Thyroid gland (tissue), 4 donors: ENCODE measurements at places on chromosomes 4 and X. TPM values are rescaled to one million over a fixed set of nuclear protein-coding genes. Genes with fewer than 3 reads are reported as not detected.

The RAB33A gene
- 0.81 TPM for total RNA-seq

The WAS gene
- total RNA-seq, result 1.4 TPM

The PCSK1N gene
- 1.5 TPM for total RNA-seq

The DOK7 gene
- 2.7 TPM for total RNA-seq

The EXOC1 gene
- total RNA-seq, result 32.9 TPM

The GALNT7 gene
- 38.2 TPM for total RNA-seq

The UGT2A3 gene
- not detected for total RNA-seq

The MAGEB1 gene
- total RNA-seq, result not detected

The MXRA5 gene
- 48.1 TPM for total RNA-seq

The LRIT3 gene
- total RNA-seq, result 0.33 TPM

The MTMR8 gene
- 2.9 TPM for total RNA-seq

The TMEM31 gene
- not detected for total RNA-seq

The MAPK10 gene
- 78.2 TPM for total RNA-seq

- no peaks in the 10 kb centered on the region for H3K4me1 ChIP-seq
- no peak overlapping the region for H3K27ac ChIP-seq
- no peak for DNase-seq
- H3K27me3 ChIP-seq, result no peaks in the 10 kb centered on the region
- no peaks in the 10 kb centered on the region for H3K36me3 ChIP-seq
Observed at GRCh38 chrX:71846429-71846828, 64.2 kb upstream of the NHSL2 start.

GRCh38 chr4:184100297-184100885, 117.3 kb downstream of the ENPP6 start:
- H3K4me1 ChIP-seq, result no peaks in the 10 kb centered on the region
- no peaks in the 10 kb centered on the region for H3K27me3 ChIP-seq
- no peak overlapping the region for H3K4me3 ChIP-seq
- peak; percentile 48 for DNase-seq
- H3K27ac ChIP-seq, result no peak overlapping the region
- no peaks in the 10 kb centered on the region for H3K36me3 ChIP-seq

DNA sequence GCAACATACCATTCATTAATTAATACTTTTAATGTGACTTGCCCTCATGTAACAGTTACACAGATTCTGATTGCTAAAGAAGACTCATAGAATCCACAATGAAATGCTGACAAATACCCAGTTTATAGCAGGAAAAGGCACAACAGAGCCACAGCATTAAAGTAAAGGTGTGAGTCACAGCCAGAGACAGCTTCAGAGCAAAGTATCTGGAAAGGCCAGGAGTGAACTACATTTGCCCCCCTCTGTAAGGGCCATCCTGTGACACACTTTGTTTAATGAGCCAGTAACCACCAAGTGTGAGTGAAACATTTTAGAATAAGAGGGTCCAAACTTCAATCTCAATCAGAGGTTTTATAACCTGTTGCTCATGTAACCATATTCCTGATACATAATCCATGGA, 133.8 kb upstream of the TACR3 start:
- no peaks in the 10 kb centered on the region for H3K27me3 ChIP-seq
- no peak for DNase-seq
- no peak overlapping the region for H3K4me3 ChIP-seq
- H3K4me1 ChIP-seq, result no peaks in the 10 kb centered on the region

DNA sequence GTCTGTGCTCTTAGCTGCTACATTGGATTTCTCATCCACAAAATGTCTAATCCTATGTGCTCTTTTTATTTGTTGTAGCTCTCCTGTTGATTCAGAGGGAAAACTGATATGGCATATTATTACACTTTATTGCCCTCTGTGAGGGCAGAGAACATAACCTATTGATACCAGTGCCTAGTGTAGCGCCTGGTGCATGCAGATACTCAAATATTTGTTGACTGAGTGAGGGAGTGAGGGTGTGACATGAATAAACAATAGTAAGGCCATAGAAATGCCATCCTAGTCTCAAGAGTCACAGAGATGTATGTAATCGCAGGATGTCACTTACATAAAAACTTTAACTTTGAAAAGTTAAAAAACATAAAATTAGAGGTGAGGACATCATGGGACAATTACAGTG, 159.1 kb downstream of the SHROOM3 start:
- H3K4me3 ChIP-seq, result no peak overlapping the region
- no peaks in the 10 kb centered on the region for H3K27me3 ChIP-seq
- H3K27ac ChIP-seq, result no peak overlapping the region
- no peaks in the 10 kb centered on the region for H3K36me3 ChIP-seq

DNA sequence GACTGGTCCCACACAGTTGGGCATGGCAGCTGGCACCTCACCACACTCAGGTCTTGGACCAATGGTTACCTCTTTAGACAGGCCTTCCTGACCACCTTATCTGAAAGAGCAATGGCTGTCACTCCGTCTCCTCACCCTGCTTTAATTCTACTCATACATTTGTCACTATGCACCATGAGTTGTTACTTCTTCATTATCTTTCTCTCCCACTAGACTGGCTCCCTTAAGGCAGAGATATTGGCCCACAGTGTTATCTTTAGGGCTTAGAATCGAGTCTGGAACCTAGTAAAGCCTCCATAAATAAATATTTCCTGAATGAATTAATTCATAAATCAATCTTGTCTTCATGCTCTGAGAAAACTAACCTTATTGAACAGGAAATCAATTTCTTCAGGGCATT, 46.6 kb downstream of the DCHS2 start:
- H3K4me3 ChIP-seq, result no peak overlapping the region
- H3K27me3 ChIP-seq, result no peaks in the 10 kb centered on the region
- no peaks in the 10 kb centered on the region for H3K4me1 ChIP-seq
- no peak overlapping the region for H3K27ac ChIP-seq
- no peak for DNase-seq

DNA sequence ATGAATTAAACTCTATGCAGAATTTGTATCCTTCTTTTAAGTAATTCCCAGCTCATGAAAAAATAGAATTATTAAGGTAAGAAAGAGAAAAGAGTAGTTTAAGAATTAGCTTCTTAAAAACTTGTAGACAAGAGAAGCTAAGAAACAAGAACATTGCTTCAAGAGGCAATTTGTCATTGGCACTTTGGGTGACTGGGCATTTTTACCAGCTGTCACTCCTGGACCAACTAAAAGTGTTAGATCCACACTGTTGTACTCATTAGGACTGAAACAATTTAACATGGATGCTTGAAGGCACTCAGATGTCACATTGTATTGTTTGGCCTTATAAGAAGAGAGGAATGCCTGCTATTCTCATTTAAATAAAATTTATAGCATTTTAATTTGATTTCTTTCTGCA, 7.4 kb downstream of the COL25A1 start:
- DNase-seq, result no peak
- H3K4me3 ChIP-seq, result no peak overlapping the region
- no peak overlapping the region for H3K27ac ChIP-seq
- no peaks in the 10 kb centered on the region for H3K4me1 ChIP-seq
- H3K36me3 ChIP-seq, result no peaks in the 10 kb centered on the region

- H3K27me3 ChIP-seq, result no peaks in the 10 kb centered on the region
- no peaks in the 10 kb centered on the region for H3K36me3 ChIP-seq
- H3K4me1 ChIP-seq, result no peaks in the 10 kb centered on the region
- no peak overlapping the region for H3K27ac ChIP-seq
- DNase-seq, result no peak
Observed at GRCh38 chrX:13990126-13990800, 39.4 kb downstream of the GEMIN8 start.

DNA sequence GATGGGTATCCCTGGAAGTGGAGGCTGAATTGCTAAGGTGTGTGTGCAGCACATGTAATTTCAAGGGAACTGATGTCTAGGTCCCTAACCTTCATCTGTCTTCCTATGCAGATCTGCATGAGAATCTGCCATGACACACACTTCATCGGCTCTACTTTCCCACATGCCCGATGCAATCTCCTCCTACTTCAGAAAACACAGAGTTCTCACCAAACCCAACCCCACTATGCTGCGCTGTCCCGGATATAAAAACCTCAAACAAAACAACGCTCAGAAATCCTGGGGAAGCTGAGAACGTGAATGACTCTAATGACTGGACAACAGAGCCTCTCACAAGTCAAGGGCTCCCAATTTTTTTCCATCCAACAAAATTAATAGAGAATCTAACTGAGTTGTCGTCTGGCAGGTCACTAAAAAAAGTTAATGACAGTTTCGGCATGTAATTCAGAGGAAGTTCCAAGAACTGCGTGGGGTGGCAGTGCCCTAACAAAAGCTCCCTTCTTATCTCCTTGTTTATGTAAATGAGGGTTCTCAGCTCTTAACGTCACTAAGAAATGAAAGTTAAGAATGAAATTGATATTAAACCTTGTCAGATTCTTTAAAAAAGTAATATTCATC, 39.0 kb downstream of the STX18 start:
- no peaks in the 10 kb centered on the region for H3K27me3 ChIP-seq
- no peaks in the 10 kb centered on the region for H3K4me1 ChIP-seq
- no peaks in the 10 kb centered on the region for H3K36me3 ChIP-seq
- no peak for DNase-seq
- H3K4me3 ChIP-seq, result no peak overlapping the region

GRCh38 chrX:2521092-2521926, 20.5 kb upstream of the DHRSX start:
- H3K4me3 ChIP-seq, result no peak overlapping the region
- no peak for DNase-seq
- H3K27me3 ChIP-seq, result no peaks in the 10 kb centered on the region
- H3K36me3 ChIP-seq, result no peaks in the 10 kb centered on the region
- H3K27ac ChIP-seq, result no peak overlapping the region
- no peaks in the 10 kb centered on the region for H3K4me1 ChIP-seq

DNA sequence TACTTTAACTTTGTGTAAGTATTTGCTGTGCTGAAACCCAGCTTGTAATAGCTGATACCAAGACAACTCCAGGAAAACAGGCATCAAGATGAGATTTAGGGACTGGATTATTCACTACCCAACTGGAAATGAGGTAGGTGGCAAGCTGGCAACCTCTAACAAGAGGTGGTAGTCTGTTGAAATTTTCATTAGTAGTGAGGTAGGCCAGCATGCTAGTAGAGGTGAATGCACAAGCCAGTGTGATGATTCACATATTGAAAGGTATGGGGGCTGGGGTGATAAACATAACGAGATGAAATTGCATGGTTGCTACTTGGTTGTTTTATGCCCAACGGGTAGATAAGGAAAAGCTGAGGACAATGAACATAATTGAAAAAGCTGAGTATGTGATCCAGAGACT, 8.5 kb upstream of the TMPRSS11D start:
- no peaks in the 10 kb centered on the region for H3K27me3 ChIP-seq
- H3K27ac ChIP-seq, result no peak overlapping the region
- no peaks in the 10 kb centered on the region for H3K4me1 ChIP-seq
- no peak for DNase-seq
- no peak overlapping the region for H3K4me3 ChIP-seq

- no peaks in the 10 kb centered on the region for H3K27me3 ChIP-seq
- H3K4me1 ChIP-seq, result peaks cover 4% of the 10 kb centered on the region
- no peak overlapping the region for H3K27ac ChIP-seq
- no peak overlapping the region for H3K4me3 ChIP-seq
- no peaks in the 10 kb centered on the region for H3K36me3 ChIP-seq
Observed at GRCh38 chrX:153600921-153601320, 2.0 kb upstream of the CCNQ start.

DNA sequence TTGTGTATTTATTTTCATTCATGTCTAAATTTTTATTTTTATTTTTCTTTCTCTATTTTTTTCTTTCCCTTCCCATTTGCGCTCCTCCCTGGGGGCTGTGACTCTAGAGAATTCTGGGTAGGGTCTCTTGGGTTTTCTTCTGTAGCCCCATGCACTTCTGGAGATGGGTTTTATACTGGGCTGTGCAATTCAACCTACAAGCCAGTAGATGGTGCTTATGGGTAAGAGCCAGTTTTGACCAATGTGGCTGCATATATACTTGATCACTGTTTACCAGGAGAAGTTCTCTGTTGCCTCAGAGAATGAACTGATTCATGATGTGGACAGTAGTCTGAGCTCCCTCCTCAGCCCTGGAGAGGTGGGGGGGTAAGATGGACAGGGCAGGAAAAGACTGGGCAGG, 614.6 kb downstream of the PCDH19 start:
- H3K4me1 ChIP-seq, result no peaks in the 10 kb centered on the region
- no peaks in the 10 kb centered on the region for H3K27me3 ChIP-seq
- no peak overlapping the region for H3K4me3 ChIP-seq
- H3K27ac ChIP-seq, result no peak overlapping the region

GRCh38 chr4:76558396-76559235, 123.6 kb downstream of the SHROOM3 start:
- no peak overlapping the region for H3K4me3 ChIP-seq
- no peaks in the 10 kb centered on the region for H3K36me3 ChIP-seq
- H3K27ac ChIP-seq, result no peak overlapping the region

GRCh38 chr4:76253511-76253910, 2.0 kb downstream of the FAM47E start:
- no peaks in the 10 kb centered on the region for H3K27me3 ChIP-seq
- no peak overlapping the region for H3K4me3 ChIP-seq
- no peak overlapping the region for H3K27ac ChIP-seq
- peaks cover 8% of the 10 kb centered on the region for H3K4me1 ChIP-seq

DNA sequence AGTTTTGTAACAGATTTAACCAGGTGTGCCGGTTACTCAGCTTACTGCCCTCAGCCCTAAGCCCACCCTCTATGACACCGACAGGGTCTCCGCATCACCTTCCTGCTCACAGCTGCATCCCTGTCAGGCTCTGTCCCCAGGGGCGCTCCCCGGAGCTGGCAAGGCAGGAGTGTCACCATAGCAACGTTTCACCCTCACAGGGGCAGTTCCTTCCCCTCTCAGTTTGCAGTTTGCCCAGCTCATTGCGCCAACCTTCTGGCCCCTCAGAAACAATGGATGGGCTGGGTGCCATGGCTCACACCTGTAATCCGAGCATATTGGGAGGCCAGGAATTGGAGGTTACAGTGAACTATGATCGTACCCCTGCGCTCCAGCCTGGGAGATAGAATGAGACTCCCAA, 42.6 kb downstream of the RGS12 start:
- DNase-seq, result no peak
- no peaks in the 10 kb centered on the region for H3K27me3 ChIP-seq
- H3K4me3 ChIP-seq, result no peak overlapping the region
- peaks cover 34% of the 10 kb centered on the region for H3K4me1 ChIP-seq

- no peaks in the 10 kb centered on the region for H3K27me3 ChIP-seq
- H3K36me3 ChIP-seq, result no peaks in the 10 kb centered on the region
- H3K27ac ChIP-seq, result no peak overlapping the region
- H3K4me3 ChIP-seq, result no peak overlapping the region
Observed at GRCh38 chr4:187179086-187180058, 455.7 kb upstream of the FAT1 start.

- no peaks in the 10 kb centered on the region for H3K27me3 ChIP-seq
- no peaks in the 10 kb centered on the region for H3K4me1 ChIP-seq
- DNase-seq, result no peak
Observed at GRCh38 chrX:134459683-134460004, 321 bp upstream of the HPRT1 start.

DNA sequence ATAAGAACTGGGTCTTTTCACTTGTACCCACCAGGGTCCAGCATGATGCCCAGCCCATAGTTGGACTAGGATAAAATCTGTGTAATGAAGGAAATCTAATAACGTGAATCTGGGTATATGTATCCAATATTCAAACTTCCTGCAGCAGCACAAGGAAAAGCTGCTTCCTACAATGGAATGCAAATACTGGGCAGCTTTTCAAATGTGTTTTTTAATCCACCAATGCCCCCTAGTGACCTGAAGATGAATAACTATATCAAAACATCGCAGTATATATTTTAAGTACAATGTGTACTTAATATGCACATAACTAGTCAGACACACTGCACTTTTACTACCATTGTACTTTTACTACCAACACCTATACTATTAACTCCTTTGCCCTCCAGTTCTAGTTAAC, 5.3 kb downstream of the APOO start:
- H3K27ac ChIP-seq, result peak overlapping the region; percentile 29
- H3K27me3 ChIP-seq, result no peaks in the 10 kb centered on the region
- H3K4me1 ChIP-seq, result peaks cover 38% of the 10 kb centered on the region
- H3K4me3 ChIP-seq, result no peak overlapping the region
- DNase-seq, result no peak
